Mesenchymal stem cell (in vitro differentiated cells and primary cell): ENCODE measurements at places on chromosomes 11 and 22.

DNA sequence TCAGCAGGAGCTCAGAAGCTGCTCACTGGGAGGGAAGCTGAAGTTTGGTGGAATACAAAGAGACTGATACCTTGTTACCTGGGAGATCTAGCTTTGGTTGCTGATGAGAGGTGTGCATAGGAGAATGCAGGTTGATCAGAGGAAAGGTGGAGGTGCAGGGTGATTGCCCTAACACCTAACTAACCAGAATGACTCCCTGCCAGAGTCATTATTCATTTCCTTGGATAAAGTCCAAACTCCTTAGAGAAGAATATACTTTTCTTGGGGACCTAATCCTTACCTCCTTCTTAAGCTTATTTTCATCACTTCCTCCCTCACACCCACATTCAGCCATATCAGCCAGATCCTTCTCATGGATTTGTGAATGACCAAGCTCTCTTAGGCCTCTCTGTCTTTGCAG lies 814.2 kb upstream of the TENM4 start:
- H3K27me3 ChIP-seq: no peaks in the 10 kb centered on the region
- H3K4me3 ChIP-seq: no peak overlapping the region
- no peak overlapping the region for H3K27ac ChIP-seq
- H3K36me3 ChIP-seq: no peaks in the 10 kb centered on the region
- H3K4me1 ChIP-seq: no peaks in the 10 kb centered on the region

DNA sequence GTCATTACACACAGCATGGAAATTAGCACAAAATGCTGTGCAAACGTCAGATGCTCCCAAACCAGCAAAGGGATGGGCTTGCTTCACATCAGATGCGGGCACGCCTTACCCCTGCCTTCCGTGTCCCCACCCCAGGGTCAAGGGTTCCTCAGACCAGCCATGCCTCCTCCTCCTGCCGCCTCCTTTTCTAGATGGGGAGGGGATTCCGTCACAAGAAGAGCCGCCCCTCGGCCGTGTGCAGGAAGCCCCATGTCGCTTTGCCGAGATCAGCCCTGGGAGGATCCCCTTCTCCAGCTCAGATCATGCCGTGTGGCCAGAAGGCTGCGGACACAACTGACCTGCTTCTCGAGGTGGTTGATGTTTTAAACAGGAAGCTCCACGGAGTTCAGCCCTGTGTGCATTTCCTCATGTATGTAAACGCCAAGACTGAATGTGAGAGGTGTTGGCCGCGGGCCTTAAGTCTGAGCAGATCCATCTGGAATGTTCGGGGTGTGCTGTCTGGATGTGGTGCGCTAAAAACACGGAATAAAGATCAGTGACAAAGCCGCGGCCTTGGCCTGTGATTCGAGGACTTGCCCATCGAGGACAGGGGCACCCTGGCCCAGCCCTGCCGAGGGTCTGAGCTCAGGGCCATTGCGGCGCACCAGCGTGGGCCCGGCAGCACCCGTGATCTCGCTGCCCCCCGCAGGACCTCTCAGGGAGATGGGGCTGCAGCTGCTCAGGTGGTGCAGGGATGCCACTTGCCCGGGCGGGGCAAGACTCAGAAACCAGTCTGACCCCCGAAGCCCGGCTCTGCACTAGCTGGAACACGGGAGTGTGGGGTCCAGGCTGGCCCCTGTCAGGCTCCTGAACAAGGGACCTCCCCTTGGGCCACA lies 412.9 kb downstream of the TBC1D22A start:
- no peak for DNase-seq
- H3K36me3 ChIP-seq: peaks cover 49% of the 10 kb centered on the region
- H3K4me3 ChIP-seq: no peak overlapping the region
- no peaks in the 10 kb centered on the region for H3K27me3 ChIP-seq
- H3K27ac ChIP-seq: no peak overlapping the region

- H3K27me3 ChIP-seq: peaks cover 9% of the 10 kb centered on the region
- no peak for DNase-seq
- H3K36me3 ChIP-seq: no peaks in the 10 kb centered on the region
- H3K4me1 ChIP-seq: peaks cover 28% of the 10 kb centered on the region
These were observed 759 bp downstream of the ROBO4 start for GRCh38 chr11:124896821-124897391.

- H3K4me1 ChIP-seq: peaks cover 19% of the 10 kb centered on the region
- no peaks in the 10 kb centered on the region for H3K36me3 ChIP-seq
- H3K4me3 ChIP-seq: no peak overlapping the region
- DNase-seq: peak; percentile 97
These were observed 437.3 kb upstream of the CADM1 start for GRCh38 chr11:115941481-115941993.

GRCh38 chr11:47889714-47890441 lies 41.7 kb upstream of the NUP160 start:
- H3K4me3 ChIP-seq: no peak overlapping the region
- no peaks in the 10 kb centered on the region for H3K27me3 ChIP-seq
- H3K36me3 ChIP-seq: no peaks in the 10 kb centered on the region

DNA sequence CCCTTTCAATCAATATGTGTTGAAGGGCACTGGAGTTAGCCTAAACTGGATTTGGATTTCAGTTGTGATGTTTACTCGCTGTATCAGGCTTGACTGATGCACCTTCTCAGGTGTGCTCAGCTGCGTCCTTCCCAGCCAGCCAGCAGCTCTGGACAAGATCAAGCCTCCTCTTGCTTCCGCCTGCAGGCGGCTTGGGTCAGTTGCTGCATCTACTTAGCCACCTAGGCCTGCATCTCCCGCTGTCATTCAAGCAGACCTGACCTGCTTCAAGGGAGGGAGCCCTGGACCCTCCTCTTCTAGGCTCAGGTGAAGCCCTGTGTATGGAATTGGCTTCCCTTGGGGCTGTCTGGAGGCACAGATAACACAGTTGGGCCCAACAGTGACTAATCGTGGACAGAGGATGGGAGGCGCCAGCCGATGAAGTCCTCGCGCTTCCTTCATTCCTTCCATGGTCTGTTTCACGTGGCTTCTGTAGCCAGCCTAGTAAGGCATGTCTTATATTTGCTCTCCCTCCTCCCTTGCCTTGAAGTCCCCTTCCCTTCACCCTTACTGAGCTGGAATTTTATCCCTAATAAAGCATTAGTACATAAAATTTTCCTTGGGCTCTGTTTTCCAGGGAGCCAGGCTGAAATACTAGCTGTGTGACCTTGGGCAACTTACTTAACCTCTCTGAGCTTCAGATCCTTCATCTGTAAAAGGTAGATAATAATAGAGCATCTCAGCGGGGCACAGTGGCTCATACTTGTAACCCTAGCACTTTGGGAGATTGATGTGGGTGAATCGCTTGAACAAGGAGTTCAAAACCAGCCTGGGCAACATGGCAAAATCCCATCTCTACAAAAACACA lies 2.1 kb upstream of the LHFPL7 start:
- no peak overlapping the region for H3K4me3 ChIP-seq
- H3K27ac ChIP-seq: no peak overlapping the region
- no peaks in the 10 kb centered on the region for H3K36me3 ChIP-seq
- H3K27me3 ChIP-seq: peaks cover 22% of the 10 kb centered on the region
- DNase-seq: no peak

DNA sequence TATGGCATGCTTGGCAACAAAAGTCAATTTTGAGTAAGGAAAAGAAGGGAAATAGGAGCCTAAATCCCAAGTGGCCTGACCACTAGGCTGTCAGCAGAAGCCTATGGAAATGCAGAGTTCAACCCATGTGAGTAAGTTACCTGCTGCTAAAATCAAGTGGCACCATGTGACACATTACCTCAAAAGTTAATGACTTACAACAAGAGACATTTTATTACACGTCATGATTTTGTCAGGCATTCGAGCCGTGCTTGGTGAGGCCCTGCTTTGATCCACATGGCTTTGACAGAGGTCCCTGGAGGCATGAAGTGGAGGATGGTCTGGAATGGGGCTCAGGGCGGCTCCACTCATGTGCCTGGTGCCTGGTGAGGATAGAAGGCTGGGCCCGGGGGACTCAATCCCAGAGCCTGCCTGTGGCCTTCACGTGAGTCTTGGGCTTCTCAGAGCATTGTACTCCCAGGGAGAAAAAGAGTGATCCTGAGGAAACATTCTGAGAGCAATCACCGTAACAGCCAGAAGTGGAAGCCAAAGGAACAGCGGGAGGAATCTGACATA lies 339.1 kb upstream of the B3GAT1 start:
- no peak for DNase-seq
- H3K4me3 ChIP-seq: no peak overlapping the region
- no peaks in the 10 kb centered on the region for H3K4me1 ChIP-seq
- H3K27ac ChIP-seq: no peak overlapping the region
- no peaks in the 10 kb centered on the region for H3K36me3 ChIP-seq
- H3K27me3 ChIP-seq: no peaks in the 10 kb centered on the region

DNA sequence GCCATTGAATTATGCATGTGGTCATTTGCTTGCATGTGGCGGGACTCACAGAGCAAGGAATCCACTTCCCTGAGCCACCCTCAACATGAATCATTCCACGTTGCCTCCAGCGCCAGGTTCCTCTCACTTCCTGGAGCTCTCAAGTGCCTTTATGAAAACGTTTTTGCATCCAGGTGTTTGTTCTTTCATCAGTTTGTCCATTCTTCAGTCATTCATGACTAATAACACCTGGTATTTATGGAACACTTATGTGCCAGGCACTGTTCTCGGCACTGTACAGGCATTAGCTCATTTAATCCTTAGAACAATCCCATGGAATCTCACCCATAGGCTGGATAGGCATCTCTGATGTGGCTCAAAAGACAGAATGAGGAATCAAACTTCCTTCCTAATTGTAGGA lies 256.1 kb upstream of the SYN3 start:
- no peak for DNase-seq
- H3K4me3 ChIP-seq: no peak overlapping the region
- peaks cover 45% of the 10 kb centered on the region for H3K36me3 ChIP-seq
- H3K27me3 ChIP-seq: no peaks in the 10 kb centered on the region
- no peak overlapping the region for H3K27ac ChIP-seq

- no peak for DNase-seq
- H3K4me1 ChIP-seq: no peaks in the 10 kb centered on the region
- no peaks in the 10 kb centered on the region for H3K27me3 ChIP-seq
- H3K36me3 ChIP-seq: no peaks in the 10 kb centered on the region
- no peak overlapping the region for H3K4me3 ChIP-seq
- no peak overlapping the region for H3K27ac ChIP-seq
These were observed 280.7 kb downstream of the BRD1 start for GRCh38 chr22:49546811-49547585.

DNA sequence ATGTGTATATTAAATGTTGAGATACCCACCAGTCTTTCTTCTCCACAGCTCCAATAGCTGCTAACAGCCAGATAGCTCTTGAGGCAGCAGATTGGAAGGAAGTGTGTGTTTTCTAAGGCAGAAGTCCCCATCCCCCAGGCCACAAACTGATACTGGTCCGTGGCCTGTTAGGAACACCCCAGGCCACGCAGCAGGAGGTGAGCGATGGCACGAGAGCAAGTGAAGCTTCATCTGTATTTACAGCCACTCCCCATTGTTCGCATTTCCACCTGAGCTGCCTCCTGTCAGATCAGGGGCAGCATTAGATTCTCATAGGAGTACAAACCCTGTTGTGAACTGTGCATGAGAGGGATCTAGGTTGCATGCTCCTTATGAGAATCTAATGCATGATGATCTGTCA lies 12.7 kb downstream of the CCDC73 start:
- peaks cover 4% of the 10 kb centered on the region for H3K27me3 ChIP-seq
- no peak overlapping the region for H3K4me3 ChIP-seq
- H3K36me3 ChIP-seq: no peaks in the 10 kb centered on the region
- H3K27ac ChIP-seq: no peak overlapping the region
- DNase-seq: no peak
- no peaks in the 10 kb centered on the region for H3K4me1 ChIP-seq

GRCh38 chr11:108483163-108483562 lies 15.0 kb downstream of the POGLUT3 start:
- no peak for DNase-seq
- H3K36me3 ChIP-seq: peaks cover 18% of the 10 kb centered on the region
- H3K4me1 ChIP-seq: no peaks in the 10 kb centered on the region
- no peaks in the 10 kb centered on the region for H3K27me3 ChIP-seq
- H3K4me3 ChIP-seq: no peak overlapping the region
- H3K27ac ChIP-seq: no peak overlapping the region

DNA sequence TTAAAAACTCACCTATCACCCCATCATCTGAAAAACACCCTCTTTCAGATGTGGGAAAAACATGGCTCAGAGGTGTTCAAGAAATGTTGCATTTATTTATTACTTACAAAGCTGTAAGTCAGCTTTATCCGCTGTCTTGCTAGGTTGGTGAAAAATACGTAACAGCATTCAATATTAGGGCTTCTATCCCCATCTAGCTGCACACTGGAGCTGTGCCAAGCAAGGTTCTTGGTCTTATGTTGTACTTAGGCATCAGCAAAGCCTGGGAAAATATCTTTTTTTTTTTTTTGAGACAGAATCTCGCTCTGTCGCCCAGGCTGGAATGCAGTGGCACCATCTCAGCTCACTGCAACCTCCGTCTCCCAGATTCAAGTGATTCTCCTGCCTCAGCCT lies 7.5 kb downstream of the SERPING1 start:
- H3K36me3 ChIP-seq: peaks cover 7% of the 10 kb centered on the region
- H3K4me3 ChIP-seq: no peak overlapping the region
- H3K4me1 ChIP-seq: peaks cover 3% of the 10 kb centered on the region
- H3K27me3 ChIP-seq: no peaks in the 10 kb centered on the region
- H3K27ac ChIP-seq: no peak overlapping the region

- H3K4me1 ChIP-seq: no peaks in the 10 kb centered on the region
- H3K36me3 ChIP-seq: no peaks in the 10 kb centered on the region
- no peaks in the 10 kb centered on the region for H3K27me3 ChIP-seq
These were observed 4.7 kb downstream of the DDIAS start for GRCh38 chr11:82906236-82906635.

DNA sequence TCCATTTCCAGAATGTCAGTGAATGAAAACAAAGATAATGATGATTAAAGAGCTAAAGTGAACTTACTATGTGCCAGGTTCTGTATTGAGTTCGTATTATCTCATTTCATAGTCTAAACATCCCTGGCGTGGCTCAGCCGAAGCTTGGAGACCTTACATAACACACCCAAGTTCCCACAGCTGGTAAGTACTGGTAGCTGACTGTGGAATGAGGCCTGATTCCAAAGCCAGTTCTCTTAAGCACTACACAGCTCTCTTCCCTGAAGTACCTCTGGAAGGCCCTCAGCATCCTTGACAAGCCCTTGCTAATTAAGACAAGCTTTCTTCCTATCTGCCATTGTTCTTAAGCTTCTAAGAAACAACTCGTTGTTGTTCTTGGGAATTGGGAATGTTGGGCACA lies 28.6 kb upstream of the NCAM1 start:
- no peak for DNase-seq
- H3K27ac ChIP-seq: no peak overlapping the region
- H3K36me3 ChIP-seq: no peaks in the 10 kb centered on the region
- peaks cover 36% of the 10 kb centered on the region for H3K27me3 ChIP-seq
- no peak overlapping the region for H3K4me3 ChIP-seq

DNA sequence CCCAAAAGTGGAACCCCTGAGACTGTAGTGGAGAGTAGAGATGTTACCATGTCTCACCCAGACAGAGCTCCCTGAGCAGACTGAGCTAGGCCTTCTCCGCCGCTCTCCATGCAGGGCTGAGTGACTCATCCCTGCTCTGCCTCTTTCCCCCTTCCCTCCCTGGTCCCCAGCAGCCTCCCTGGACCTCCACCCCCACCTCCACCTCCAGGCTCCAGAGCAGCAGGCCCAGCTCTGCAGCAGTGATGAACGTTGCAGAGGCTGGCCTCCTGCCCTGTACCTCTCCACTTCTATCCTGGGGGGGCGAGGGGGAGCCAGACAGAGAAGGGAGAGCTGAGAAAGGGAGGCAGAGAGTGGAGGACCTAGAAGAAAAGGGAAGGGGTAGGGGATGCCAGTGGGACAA lies 19.3 kb upstream of the ARAP1 start:
- H3K4me3 ChIP-seq: no peak overlapping the region
- H3K27me3 ChIP-seq: no peaks in the 10 kb centered on the region
- H3K36me3 ChIP-seq: no peaks in the 10 kb centered on the region
- H3K4me1 ChIP-seq: peaks cover 46% of the 10 kb centered on the region
- H3K27ac ChIP-seq: no peak overlapping the region
